ENCODE measurements at places on chromosomes 13 and 19.

- DNase-seq = no peak
Observed at GRCh38 chr19:49590971-49591730, at the start of gene PRR12. TSS of gene PRR12 (plus strand) at chr19:49591182. CDS start at chr19:49591655, 473 bp downstream.

GRCh38 chr13:107258599-107259187 is 690.8 kb upstream of the ARGLU1 start:
- DNase-seq = no peak

- DNase-seq = no peak
Observed at GRCh38 chr19:15276620-15277215, 44.5 kb upstream of the EPHX3 start.

GRCh38 chr13:30375265-30375835 is 46.9 kb upstream of the UBE2L5 start:
- no peak for DNase-seq

Measured in vagina (tissue), 2 donors.